ENCODE measurements at places on chromosomes 12 and 14.

DNA sequence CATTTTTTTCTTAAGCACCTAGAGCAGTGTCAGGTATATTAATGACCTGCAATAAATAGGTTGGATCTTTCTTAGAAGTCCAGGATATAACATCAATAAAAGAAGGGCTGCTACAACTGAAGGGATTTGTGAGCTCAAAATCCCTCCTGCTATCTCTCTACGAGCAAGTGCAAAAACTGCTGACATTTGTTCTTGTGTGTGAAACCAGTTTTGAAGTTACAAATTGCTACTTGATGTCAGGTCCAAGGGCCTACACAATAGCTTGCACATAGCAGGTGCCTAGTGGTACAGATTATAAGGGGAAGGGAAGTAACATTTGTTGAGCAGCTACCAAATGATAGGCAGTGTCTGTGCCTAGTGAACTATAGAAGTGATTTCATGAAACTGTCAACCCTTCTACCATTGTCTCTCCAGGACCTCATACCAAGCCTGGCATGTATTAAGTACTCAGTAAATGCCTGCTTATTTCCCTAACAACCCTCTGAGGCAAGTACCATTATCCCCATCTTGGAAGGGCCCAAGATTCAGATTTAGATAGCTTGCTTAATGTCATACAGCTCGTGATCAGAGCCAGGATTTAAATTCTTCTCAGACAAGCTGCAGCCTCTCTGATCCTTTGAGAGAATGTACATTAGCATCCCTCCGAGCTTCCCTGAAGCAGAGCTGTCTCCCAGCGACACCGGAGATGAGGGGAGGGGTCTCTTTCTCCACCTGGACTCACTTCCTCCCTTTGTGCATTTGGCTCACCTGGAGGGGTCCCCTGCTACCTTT, 300.3 kb downstream of the ZFP36L1 start:
- no peak for DNase-seq

DNA sequence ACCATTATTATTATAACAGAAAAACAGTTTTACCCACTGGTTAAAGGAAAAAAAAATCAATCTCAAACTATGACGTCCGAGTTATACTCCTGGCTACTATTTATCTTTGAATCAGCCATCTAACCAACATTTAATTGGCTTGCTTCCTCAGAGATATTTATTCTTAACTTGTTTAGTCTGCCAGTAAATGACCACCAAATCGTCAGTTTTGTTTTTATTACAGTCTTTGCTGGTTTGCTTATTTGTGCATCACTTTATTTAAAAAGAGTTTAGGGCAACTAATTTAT, 71.2 kb downstream of the RASSF8 start:
- no peak for DNase-seq

GRCh38 chr12:50569321-50569720, 64.5 kb downstream of the DIP2B start:
- no peak for DNase-seq

DNA sequence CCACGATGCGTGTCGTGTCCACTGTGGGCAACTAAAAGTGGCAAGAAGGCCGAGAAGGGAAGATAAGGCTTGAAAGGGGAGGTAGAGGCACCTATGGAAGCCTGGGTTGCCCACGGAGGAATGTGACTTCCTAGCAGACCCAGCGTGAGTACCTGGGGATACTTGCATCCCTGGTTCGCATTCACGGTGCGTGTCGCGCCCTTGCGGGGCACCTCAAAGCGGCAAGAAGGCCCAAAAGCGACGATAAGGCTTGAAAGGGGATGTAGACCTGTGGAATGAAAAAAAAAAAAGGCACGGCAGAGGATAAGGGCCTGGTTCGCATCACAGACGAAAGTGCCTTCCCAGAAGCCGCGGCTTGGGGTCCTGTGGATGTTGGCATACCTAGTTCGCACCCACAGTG, 282.9 kb downstream of the ALG10 start:
- DNase-seq = no peak

DNA sequence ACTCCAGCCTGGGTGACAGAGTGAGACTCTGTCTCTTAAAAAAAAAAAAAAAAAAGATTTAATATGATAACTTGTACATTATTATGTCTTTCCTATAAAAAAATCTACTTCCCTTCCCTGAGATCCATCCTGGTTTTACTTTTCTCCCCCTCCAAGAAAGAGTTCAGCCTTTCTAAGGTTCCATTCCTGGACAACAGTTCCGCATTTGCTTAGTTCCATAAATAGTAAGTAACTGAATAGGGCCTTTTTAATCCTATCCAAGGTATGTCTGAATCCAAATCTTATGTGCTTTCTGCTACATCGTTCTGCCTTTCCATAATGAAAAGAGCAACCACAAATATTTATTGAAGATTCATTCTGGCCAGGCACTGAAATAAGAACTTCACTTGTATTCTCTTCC, 187.8 kb downstream of the DACT1 start:
- DNase-seq = no peak

- no peak for DNase-seq
Observed at GRCh38 chr14:105249182-105250007, 1.1 kb downstream of the BTBD6 start.

DNA sequence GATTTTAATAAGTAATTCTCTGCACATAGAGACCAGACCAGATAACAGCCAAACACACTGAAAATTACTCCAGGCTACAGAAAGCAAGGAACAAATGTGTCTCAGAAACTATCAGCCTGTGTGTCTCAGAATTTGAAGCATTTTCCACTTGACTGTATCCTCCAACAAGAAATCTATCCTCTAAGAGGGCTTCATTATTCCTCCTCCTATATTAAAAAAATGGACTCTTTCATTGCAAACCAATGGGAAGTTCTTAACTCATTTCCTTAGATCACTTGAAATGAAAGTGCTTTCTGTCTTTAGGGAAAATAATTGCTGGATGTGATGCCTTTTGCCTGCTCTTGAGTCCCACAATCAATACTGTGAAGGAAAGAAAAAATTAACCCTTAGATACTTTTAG, 2.3 kb downstream of the ST8SIA1 start:
- DNase-seq = no peak

- peak; percentile 43 for DNase-seq
Observed at GRCh38 chr12:105420659-105421240, 90.3 kb downstream of the C12orf75 start.

GRCh38 chr14:52650774-52651173, 44.6 kb downstream of the ERO1A start:
- no peak for DNase-seq

GRCh38 chr14:106778986-106779385, 1252.6 kb downstream of the TMEM121 start:
- no peak for DNase-seq

DNA sequence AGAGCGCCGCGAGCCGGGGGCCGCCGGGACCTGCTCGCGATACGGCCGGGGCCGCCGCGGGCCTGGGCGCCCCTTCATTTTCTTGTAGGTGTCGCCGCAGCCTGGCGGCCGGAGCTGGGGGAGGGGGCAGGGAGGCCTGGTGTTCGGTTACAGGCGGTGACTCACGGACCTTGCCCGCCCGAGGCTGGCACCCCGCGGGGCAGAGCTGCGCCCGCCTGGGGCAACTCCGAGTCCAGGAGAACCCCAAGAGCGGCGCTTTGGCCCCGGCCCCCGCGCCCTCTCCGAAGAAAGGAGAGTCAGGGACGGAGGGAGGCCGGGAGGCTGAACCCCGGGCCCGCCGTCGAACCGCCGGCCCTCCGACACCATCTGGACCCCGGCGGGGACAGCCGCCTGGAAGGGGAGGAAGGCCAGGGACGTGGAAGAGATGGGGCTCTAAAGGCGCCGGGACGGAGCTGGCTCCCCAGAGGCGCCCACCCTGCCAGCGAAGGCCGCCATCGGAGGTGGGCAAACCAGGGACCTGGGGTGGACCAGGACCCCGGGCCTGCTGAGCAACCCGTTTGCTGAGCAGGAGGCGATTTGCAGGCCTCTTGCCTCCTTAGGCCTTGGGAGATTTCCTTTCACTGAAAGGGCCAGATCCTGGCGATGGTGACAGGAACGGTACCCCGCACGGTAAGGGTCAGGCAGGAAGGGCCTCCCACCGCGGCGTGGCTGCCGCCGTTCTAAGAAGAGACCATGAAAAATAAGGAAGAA, 843 bp upstream of the NUAK1 start:
- no peak for DNase-seq

DNA sequence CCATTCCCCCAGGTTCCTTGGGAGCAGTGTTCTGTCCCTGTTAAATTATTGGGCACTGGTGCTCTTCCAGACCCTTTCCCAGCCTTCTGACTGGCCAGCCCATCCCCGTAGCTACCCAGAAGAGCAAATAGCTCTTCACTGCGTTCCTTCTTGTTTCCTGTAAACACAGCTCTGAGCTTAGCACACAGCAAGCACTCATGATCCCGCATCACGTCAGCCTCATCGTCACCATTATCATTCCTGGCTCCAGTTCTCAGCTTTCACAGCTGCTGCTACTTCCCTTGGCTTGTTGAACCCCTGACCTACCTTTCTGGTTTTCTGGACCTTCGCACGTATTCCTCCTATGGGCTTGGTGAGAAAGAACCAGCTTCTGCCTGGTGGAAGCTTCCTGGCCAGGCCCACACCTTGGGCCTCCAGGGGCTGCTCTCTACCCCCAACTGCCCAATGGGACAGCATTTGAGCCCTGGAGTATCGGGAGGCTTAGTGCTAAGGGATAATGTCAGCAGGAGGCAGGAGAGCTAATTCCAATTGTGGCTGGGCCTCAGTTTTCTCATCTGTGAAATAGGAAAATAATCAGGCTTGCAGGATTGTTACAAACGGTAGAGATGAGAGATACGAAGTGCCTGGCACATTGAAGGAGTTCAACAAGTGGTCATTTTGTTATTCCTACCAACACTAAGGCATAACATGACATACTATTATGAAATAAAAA, 22.6 kb upstream of the PAPOLA start:
- no peak for DNase-seq

DNA sequence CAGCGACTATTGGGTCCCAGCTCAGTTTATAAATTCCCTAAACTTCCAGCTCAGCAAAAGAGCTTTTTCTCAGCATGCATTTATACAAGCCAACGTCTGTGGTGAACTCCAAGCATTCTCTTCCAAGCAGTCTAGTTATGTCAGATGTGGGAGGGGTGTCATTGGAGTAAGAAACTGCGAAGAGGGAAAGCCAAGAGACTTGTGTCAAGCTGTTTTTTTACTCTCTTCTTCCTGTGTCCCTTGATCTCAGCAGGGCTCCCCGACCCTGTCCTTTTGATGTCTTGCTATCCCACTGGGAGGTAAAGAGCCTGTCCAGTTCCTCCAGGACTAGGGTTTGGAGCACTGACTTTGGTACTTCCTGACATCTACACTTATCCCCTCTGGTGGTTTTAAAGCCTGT, 69.0 kb downstream of the PPM1H start:
- no peak for DNase-seq

DNA sequence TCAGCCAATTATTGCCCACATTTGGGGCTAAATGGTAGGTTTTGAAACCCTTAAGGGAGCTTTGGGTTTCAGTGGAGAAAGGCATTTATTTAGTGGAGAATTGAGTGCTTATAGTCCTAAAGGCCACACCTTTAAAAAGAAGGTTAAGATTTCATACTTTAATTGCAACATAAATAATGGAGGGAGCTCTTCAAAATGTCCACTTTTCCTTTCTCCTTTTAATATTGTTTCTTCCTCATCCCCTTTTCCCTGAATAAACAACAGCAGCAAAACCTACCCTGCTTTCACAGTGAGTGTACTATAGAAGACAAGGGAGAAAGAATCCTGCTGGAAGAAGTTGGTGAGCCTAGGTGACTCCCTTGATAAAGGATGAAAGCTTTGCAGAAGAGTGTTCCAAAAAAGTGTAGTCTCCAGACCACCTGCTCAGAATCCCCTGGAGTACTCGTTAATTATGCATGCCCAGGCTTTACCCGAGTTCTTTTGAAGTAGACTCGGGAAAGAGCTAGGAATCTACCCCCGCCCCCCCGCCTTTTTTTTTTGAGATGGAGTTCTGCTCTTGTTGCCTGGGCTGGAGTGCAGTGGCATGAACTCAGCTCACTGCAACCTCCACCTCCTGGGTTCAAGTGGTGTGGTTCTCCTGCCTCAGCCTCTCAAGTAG, 11.5 kb upstream of the EID3 start:
- no peak for DNase-seq

DNA sequence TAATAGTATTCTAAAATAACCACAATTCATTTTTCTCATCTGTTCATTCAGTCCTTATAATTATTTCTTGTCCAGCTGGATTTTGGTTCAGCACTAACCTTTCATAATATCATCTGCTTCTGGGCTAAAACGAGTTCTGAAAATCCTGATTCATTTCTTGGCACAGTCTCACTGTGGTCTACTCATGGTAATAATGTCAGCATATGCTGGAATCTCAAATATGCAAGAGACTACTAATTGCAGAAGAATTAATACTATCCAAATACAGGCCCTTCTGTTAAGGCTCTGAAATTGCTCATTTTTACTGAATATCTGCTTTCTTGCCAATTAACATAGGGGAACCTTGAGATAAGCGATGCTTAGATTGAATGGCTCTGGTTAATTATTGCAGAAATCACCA, 597.1 kb downstream of the RPL10L start:
- DNase-seq = no peak

- peak; percentile 97 for DNase-seq
Observed at GRCh38 chr12:106645074-106645421, 62.2 kb downstream of the RFX4 start.

DNA sequence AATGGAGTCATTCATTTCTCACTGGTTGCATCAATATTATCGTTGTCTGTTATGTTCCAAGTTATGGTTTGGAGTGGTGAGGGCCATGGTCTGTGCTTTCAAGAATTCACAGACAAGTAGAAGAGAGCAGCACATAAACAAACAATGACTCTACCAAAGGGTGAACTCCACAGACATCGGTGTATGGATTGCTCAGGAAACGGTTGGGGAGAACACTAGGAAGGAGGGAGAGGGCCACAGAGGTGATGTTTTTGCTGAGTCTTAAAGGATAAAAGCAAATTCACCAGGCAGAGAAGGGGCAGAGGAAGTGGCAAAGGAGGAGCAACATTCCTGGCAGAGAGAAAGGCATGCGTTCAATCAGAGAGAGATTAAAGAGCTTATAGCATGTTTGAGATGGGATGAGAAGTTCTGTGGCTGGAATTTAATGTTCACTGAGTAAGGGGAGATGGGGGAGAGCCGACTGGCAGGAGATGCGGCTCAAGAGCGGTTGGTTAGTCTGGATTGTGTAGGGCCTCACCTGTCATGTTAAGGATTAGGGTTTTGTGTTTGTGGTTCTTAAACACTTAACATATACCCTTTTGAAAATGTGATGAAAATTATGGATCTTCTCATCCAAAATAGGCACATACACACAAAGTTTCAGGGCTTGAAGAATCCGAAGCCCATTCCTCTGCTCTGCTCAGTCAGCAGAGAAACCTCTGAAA, 42.3 kb upstream of the FRMD6 start:
- DNase-seq = no peak

DNA sequence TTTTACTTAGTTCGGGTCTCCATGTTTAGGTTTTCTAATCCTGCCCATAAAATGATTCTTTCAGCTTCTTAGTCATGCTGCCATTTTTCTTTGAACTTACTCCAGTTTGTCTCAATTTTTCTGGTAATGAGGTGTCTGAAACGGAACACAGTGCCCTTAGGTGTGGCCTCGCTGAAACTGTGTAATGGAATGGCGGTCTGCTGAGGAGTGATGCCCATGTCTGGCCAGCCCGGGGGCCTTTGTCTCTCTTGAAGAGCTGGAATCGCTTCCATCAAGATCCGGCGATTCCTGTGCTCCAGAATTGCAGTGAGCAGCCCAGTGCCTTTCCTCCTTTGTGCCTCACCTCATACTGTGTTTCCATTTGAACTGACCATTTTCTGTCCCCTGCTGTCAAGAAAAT, 112.5 kb downstream of the FBXL14 start:
- no peak for DNase-seq

GRCh38 chr12:69068448-69068847, 135.5 kb upstream of the CPM start:
- no peak for DNase-seq

- DNase-seq = no peak
Observed at GRCh38 chr12:107580750-107581618, 104.6 kb upstream of the PWP1 start.

- DNase-seq = no peak
Observed at GRCh38 chr12:135138-135537, 68.6 kb downstream of the IQSEC3 start.

Data from LNCaP clone FGC (cell line).